ENCODE measurements at places on chromosomes 12 and 14.

- no peak for DNase-seq
Measured at GRCh38 chr14:98229656-98230366, 1042.2 kb downstream of the BCL11B start.

DNA sequence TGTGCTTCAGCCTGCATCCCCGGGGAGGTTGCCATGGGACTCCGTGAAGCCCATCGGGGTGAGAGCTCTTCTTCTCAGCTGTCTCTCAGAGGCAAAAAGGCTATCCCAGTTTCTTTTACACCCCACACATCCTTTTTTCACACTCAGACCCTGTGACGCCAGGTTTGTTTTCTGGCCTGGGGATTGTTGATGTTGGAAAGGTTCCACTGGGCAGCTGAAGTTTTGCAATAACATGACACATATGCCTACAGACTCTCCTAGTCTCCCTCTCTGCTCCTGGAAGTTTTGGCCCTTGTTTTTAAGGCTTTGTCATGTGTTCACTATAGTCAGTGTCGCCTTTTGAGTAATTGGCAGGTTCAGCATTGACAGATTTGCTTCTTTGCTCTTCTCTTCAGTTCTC lies 118.6 kb downstream of the SMOC1 start:
- DNase-seq, result no peak

DNA sequence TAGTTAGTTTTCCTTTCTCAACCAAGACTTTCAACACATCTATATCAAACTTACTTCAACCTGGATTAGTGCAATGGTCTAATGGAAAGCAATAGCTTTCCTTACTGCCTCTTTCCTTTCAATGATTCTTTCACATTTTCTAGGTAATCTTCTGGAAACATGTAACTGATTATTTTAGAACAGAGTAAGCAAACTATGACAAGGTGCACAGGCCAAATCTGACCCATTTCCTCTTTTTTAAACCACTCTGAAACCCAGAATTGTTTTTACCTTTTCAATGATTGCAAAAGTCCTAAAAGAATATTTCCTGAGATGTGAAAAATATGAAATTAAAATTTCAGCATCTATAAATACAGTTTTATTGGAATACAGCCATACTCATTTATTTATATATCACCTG lies 81.6 kb upstream of the TMTC2 start:
- DNase-seq, result no peak

DNA sequence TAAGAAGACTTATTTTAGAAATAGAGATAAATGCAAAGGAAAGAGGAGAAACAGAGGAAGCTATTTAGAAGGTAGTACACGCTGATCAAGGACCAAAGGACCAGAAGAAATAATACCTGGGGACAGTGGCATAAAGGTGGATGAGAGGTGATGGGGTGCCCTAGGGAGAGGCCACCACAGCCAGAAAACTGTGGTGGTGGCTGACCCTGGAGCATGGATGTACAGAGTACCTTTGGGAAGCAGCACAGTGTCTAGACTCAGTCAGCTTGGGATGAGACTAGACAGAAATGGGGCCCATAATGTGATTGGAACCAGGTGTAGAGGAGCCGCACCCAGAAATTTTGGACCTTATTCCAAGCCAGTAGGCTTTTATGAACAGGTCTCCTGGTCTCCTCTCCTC lies 17.2 kb downstream of the RASSF8 start:
- DNase-seq, result no peak

GRCh38 chr14:52844262-52845060 lies 53.1 kb upstream of the GNPNAT1 start:
- DNase-seq, result no peak

DNA sequence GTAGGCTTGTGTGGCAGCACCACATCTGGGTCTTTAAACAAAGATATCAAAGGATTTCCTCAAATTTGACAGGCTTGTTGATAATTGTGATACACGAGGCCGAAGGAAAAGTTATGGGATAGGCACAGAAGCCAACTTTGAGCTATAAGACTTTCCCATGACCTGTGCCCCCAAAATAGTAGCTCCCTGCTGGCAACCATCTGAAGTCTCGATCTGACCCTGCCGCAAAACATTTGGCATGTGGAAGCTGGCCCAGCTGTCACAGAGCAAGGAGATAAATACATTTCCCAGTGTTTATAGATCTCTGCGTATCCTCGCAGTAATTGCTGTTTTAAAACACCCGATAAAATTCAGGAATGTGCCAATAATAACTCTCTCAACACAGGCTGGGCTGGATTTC lies 26.4 kb upstream of the RGS6 start:
- no peak for DNase-seq

DNA sequence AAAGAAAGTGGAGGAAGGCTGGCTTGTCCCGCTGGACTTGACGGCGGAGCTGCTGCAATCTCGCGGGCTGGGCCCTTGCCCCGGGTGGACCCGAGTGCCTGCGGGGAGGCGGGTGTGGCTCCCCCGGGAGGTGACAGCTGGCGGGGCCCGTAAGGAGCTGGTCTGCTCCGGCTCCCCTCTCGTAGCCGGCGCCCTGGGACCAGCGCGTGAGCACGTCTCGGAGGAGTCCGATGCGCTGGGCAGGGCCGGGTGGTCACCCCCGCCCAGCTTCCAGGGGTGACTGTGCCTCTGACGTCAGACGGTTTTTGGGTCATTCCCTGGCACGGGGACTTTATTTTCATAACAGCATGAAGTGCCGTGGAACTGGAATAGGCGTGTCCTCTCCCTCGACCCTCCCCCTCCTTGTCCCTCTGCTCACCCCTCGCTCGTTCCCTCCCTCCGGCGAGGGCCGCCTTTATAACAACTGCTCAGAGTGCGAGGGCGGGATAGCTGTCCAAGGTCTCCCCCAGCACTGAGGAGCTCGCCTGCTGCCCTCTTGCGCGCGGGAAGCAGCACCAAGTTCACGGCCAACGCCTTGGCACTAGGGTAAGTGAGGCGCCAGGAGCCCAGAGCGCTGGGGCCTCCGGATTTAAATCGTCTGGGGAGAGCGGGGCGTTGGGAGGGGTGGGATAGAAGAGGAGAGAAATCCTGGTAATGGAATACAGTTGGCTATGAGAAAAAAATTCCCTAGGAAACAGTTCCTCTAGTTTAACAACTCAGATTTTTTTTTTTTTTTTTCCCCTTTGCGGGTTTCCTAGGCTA lies at the start of gene GPRC5A:
Gene GPRC5A, plus strand, starts transcription at position 483 of the 801 bp plus-strand sequence. CDS start 16,688 bp downstream, outside the sequence.
- DNase-seq, result peak; percentile 14

DNA sequence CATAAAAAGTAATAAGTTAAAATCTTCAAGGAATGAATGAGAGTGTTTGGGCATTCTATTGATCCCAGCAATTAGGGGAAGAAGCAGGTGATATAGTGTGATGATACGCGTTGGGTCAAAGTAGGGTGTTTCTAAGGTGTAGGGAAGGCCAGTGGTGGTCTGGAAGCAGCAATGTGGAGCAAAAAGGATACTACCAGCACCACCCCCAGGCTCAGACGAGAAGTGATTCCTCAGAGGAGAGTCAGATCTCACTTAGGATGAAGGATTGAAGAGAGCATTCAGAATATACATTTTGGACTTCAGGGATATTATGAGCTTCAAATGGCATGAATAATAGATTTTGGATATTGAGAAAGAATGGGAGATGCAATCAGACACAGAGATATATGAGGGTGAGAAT lies 497.6 kb downstream of the RMST start:
- DNase-seq, result no peak

- no peak for DNase-seq
Measured at GRCh38 chr12:29133181-29133580, 15.9 kb upstream of the FAR2 start.

DNA sequence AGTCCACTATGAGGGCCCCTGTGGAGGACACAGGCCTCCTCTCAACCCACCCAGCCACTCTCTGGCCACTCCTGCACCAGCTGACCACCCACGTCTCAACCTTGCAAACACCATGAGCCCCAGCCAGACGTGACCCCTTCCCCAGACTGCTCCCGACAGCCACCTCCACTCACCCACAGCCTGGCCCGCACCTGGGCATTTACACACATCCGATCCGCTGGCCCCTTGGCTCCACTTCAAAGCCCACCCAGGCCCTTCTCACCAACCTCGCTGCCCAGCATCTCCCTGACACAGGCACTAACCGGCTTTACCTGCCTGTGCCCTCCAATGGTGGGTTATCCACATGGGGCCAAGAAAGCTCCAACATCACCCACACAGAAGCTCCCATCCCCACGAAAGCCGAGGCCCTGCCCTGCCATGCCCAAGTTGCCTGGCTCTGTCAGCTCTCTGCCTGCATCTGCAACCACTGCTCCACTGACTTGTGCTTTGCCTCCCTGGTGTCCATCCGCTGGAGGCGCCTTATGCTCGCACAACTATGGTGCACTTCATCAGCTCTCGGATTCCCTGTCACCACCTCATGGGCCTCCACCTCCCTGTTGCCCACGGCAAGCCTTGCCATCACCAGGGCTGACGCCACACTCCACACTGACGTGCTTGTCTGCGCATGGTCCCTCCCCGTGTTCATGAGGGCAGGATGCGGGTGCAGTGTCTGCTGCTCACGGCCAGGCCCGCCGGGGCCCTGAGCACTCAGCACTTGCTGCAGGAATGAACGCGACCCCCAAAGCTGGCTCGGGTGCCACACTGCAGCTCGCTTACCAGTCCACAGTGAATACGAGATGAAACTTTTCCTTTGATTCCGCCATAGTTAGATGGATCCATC lies 16.7 kb downstream of the P2RX2 start:
- DNase-seq, result no peak

DNA sequence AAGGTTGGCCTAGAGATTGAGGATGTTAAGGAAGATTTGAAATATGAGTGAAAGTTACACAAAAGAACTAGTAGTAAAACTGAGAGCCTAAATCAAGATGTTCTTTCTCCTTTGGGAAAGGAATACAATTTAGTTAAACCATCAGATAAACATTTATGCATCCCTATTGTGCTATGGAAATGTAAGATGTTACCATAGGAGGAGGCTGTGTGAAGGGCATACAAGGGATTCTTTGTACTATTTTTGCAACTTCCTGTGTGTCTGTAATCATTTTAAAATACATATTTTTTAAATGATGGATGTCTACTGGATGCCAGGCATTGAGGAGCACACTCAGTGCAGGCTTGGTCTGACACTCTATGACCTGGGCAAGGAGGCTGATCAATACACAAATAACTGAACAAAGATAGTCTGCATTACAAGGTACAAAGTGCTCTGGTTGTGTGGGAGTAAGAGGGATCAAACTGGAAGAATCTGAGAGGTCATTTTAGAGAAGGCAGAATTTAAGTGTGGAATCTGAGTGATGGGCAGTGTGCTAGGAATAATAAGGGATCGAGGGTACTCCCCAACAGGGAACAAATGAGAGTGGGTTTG lies 5.8 kb upstream of the CHPT1 start:
- no peak for DNase-seq
